ENCODE measurements at places on chromosomes 5 and 9.

- DNase-seq, result no peak
Observed at GRCh38 chr5:37786416-37786815, 53.4 kb downstream of the GDNF start.

- DNase-seq, result no peak
Observed at GRCh38 chr9:19229595-19230354, 718 bp upstream of the DENND4C start.

GRCh38 chr5:179821298-179822058 lies 773 bp downstream of the SQSTM1 start:
- no peak for DNase-seq

DNA sequence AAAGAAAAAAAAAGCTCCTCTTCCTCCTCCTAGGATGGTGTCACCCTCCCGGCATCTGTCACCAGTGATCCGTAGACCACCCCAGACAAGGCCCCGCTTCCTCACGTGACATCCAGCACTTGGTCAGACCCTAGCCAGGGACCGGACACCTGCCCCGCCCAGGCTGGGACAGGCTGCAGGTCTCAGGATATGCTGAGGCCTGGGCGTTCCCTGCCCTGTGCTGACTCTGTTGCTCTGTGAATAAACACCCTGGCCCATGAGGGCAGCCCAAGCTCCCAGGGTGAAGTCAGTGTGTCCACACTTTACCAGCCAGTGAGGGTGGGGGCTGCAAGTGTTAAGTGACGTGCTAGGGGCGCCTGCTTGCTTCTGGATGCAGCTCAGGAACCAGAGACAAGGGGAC lies 5.6 kb downstream of the EDF1 start:
- DNase-seq, result no peak

DNA sequence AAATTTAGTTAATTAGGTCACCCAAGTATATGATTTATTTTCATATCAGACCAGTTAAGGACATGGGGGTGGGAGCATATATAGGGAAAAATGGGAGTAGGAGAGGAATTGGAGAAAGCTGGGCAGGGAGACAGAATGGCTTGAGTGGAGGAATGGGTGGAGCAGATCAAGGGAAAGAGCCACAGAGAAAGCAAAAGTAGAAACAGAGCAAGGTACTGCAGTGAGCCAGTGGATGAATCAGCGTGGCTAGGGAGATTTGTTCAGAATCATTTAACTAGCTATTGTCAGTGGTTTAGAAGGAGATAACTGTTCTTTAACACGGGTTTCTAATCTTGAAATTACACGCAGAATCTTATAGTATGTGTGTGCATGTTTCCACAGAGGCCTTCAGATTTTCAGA lies 37.4 kb downstream of the SNX24 start:
- no peak for DNase-seq

- DNase-seq, result no peak
Observed at GRCh38 chr5:68086439-68086838, 129.1 kb upstream of the PIK3R1 start.

DNA sequence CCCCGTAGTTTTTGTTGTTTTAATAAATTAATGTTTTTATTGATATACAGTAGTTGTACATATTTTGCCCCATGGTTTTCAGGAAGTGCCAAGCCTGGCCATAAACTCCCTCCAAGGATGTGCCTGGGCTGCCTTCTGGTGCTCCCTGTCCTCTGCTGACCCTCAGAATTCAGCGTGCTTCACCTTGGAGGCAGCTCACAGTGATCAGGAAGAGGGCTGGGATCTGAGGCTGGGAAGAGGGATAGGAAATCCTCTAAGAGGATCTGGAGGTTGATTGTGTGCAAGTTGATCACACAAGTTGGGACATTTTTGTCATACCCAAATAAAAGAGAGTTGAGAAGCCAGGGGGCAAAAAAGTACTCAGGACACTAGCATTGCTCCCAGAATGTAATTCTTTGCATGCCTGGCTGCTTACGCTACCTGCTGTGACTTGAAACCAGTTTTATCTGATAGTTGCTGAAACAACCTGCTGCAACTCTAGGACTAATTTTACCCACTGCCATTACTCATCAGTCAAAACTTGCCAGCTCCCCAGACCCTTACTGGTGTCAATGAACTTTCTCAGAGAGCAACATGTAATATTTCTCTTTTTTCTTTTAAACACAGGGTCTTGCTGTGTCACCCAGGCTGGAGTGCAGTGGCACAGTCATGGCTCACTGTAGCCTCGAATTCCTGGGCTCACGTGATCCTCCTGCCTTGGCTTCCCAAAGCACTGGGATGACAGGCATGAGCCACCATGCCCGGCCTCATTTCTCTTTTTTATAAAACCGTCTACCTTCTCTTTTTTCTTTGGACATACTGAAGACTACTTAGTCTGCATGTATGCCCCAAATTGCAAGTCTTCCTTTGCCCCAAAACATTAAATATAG lies 29.0 kb downstream of the PDE6A start:
- no peak for DNase-seq

GRCh38 chr5:1524481-1524798 lies 680 bp upstream of the LPCAT1 start:
- no peak for DNase-seq

DNA sequence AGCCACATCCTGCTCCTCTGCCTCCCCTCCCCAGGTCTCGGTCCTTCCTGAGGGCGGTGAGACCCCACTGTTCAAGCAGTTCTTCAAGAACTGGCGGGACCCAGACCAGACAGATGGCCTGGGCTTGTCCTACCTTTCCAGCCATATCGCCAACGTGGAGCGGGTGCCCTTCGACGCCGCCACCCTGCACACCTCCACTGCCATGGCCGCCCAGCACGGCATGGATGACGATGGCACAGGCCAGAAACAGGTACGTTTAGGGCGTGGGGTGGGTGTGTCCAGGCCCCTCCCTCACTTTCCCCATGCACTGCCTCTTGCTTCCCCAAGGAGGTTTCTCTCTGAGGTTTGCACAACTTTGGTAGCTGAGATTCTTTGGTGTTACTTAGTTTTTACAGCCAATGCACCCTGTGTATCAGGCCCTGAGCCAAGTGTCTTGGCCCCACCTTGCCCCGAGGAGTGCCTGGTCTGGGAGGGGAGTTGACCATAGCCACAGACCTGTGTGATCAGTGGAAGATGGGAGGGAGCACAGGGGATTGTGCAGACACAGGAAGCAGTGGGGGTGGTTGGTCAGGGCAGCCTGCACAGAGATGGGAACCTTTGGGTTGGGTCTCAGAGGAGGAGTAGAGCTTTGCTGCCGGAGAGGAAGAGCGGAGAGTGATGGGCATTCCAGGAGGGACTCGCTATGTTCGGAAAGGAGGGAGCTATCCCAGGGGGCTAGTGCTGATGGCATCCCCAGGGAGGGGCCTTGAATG lies 50.8 kb downstream of the GSN start:
- no peak for DNase-seq

GRCh38 chr5:57650360-57651069 lies 167.9 kb upstream of the ACTBL2 start:
- no peak for DNase-seq

DNA sequence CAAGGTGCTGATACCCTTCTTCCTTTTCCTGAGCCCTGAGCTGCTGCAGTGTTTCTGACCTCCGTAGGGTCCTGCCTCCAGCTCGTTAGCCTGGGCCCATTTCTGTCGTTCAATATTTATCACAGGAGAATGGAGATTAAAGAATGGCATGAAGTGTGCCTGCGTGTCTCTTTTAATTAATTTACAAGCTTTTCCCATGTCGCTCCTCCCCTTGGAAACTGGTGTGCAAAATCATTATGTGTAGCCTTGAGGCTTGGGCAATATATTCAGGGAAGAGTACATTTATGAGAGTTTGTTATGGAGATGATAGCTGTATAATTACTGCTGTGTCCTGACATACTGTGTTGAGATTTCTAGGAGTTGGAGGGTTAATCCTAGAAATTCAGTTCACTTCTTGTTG lies 99.7 kb downstream of the PCSK5 start:
- DNase-seq, result no peak

GRCh38 chr5:172775326-172776234 lies 4.6 kb upstream of the DUSP1 start:
- DNase-seq, result peak; percentile 90

GRCh38 chr5:96499753-96500345 lies 66.8 kb upstream of the PCSK1 start:
- no peak for DNase-seq

- no peak for DNase-seq
Observed at GRCh38 chr9:126509718-126510117, 104.0 kb upstream of the LMX1B start.

GRCh38 chr5:124737651-124738050 lies 8.8 kb downstream of the ZNF608 start:
- no peak for DNase-seq

DNA sequence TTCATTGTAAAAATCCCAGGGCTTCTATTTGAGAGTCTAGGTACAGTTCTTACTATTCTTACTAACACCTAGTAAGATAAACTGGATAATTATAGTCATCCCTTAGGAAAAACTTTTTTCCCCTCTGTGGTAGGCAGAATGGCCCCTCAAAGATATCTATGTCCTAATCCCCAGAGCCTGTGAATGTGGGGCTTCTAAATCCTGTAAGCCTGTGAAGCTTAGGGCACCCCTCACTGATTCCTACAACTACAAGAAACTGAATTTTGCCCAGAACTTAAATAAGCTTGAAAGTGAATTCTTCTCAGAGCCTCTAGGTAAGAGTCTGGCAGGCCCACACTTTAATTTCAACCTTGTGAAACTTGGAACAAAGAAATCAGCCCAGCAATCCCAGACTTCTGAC lies 130.1 kb upstream of the ACOT12 start:
- no peak for DNase-seq

GRCh38 chr9:113503131-113503541 lies 39.6 kb downstream of the RGS3 start:
- DNase-seq, result no peak

DNA sequence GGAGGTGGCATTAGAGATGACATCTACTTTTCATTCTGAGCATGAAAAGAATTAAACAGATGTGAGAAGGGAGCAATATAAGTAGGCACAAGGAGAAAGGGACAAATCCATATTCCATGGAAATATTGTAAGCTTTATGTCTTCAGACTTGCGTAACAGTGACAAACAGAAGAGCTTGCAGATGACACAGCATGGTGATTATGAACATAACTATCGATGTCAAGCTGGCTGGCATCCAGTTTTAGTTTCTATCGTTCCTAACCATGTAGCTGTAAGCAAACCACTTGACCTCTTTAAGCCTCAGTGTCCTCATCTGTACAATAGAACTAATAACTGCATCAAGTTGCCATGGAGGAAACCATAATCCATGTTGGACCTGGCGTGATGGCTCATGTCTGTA lies 246.7 kb upstream of the ADRA1B start:
- DNase-seq, result no peak

DNA sequence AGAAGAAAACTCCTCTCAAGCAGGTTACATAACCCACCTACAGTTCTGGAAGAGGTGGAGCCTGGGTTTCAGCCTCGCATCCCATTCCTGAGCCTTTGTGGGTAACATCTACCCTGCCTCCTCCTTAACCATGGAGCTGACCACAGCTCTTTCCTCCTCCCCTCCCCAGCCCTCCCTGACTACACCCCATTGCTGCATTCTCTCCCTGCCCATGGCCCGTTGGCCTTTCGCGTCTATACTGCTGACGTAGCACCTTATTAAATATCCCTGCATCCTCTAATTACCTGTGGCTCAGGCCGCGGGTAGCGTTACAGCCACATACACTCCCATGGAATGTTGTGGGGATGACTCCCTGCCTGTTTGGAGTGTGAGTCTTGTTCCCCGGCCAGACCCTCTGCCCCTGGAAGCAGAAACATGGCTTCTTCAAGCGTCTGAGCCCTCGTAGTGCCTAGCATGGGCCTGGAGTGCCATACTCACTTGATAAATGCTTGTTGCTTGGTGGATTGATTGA lies 72.8 kb downstream of the WWC1 start:
- no peak for DNase-seq

GRCh38 chr5:9540791-9541190 lies 5.1 kb downstream of the SEMA5A start:
- DNase-seq, result no peak

- DNase-seq, result no peak
Observed at GRCh38 chr9:903886-904285, 62.4 kb downstream of the DMRT1 start.

GRCh38 chr9:33165263-33166151 lies 1.6 kb downstream of the B4GALT1 start:
- no peak for DNase-seq

DNA sequence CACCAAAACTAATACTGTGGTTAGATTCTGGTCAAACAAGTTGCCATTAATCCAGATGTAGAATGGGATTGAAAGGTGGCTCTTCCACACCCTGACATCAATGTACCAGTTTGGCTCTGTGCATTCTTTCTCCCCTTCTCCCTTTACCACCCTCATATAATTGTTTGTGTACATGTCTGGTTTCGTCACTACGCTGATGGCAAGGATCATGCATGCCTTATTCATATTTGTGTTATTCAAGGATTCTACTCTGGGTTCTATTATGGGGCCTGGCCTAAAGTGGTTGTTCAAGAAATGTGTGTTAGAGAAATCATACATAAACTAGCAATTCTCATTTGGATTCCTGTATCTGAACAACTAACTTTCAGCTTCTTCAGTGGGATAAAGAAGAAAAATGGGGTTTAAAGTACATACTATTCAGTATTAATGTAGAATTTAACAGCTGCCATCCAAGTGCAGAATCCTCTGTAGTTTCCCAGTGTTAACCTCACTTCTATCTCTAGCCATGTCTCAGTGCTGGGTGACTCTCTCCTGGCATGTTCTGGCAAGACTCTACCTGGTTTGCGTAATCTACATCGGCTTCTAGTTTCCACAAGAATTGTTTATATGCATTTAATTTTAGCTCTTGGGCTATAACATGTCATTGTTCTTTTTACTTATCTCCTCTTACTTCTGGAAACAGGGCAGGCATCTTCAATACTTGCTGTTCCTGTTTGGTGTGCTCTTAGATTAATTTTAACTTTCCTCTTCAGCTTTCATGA lies 27.9 kb upstream of the CDKN2B start:
- no peak for DNase-seq

- no peak for DNase-seq
Observed at GRCh38 chr9:93808115-93809029, 146.8 kb downstream of the BARX1 start.

DNA sequence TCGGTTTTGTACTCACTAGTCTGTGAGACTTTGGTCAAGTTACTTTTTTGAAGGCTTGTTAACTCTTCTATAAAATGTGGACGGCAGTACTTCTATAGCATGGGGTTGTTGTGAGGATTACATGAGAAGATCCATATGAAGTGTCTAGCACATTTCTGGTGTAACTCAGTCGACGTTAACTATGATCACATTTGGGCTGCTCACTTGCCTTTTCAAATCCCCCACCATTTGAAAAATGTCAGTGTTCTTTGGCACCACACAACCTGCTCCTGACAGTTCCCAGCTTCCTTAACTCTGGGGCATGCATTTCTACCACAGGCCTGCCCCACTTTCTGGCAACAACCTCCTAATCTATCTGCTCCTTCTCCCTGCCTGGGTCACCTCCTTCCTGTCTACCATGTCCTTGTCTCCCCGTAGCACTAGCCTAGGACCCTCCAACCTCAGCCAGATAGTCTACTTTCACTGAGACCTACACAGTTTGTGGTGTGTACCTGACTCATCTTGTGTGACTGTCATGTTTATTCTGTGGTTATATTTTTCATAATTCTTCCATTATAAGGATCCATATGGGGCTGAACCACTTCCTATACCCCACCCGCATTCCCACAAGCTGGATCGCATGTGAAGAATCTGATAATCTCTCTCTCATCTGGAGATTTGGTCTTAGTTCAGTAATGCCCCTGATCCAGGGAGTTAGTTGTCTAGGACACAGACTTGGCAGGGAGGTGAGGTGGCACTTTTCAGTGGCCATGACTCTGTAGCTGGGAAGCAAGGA lies 30.2 kb upstream of the BASP1 start:
- no peak for DNase-seq
